ENCODE measurements at places on chromosomes 6 and 20.

- no peak for DNase-seq
Measured at GRCh38 chr6:144882425-144882824, 597.3 kb downstream of the UTRN start.

DNA sequence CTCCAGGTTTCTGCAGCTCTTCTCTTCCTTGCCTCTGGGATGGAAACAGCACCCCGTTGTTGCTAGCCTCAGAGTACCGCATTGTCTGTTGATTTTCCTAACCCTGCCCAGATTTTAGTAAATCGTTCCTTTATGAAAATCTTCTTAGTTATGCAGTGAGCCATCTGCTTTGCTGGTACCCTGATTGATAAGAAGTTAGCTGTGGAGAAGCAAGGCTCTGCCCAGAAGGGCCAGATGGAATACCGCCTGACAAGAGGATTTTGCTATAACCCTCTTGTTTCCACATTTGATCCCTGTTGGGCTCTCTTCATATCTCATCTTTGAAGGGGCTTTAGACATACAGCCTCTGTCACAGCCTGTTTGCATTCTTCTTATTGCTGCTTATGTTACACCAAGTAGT is 229.0 kb downstream of the CDKAL1 start:
- DNase-seq: no peak

- DNase-seq: no peak
Measured at GRCh38 chr6:120493505-120493904, 840.8 kb downstream of the TBC1D32 start.

- DNase-seq: no peak
Measured at GRCh38 chr6:161918109-161918531, 644.3 kb upstream of the AGPAT4 start.

DNA sequence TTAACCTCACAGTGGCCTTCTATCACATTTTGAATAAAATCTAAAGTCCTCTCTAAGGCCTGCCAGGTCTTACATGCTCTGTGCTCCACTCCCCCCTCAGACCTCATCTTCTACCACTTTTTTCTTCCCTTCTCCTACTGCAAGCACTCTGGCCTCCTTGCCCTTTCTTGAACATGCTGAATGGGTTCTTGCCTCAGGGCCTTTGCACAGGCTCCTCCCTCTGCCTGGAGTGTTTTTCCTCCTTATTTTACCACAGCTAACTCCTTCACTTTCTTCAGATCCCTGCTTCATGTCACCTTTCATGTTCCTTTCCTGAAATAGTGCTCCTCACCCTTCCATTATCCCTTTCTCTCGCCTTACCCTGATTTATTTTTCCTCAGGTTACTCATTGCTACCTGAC is 97.9 kb upstream of the FOXP4 start:
- no peak for DNase-seq

GRCh38 chr6:141169419-141169818 is 963.3 kb upstream of the GJE1 start:
- peak; percentile 93 for DNase-seq

DNA sequence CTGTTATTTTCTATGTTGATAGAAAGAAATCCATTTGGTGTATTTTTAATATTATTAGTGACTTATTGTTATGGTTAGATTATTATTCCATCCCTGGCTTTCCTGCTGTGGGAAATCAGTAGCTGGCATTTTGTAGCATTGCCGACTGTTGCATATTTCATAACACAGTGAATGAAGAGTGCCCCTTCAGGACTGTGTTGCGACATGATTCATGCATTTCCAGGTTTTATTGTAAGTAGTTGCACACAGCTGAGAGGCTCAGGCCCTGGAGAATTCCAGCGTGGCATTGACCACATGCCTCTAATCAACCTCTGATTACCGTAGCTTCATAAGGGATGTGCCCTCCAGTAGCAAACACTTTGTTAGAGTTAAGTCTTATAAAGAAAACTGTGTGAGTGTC is 263.9 kb downstream of the FARS2 start:
- DNase-seq: peak; percentile 94

DNA sequence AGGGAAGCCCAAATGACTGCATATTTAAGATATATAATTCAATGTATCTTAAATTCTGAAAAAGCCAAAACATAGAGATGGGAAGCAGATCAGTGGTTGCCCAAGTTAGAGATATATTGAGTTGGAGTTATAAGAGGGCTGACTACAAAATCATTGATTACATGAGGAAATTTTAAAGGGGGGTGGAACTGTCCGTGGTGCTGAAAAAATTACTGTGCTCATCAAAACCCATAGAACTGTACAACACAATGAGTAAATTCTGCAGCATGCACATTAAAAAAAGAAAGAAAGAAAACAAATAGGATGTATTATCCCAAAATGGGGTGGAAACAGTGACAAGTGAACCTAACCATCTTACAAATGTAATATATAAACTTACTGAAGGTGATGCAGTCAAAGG is 100.9 kb downstream of the FUT9 start:
- DNase-seq: no peak

Data from fibroblast of gingiva (primary cell).